K562 (cell line): ENCODE measurements at places on chromosomes 4 and X.

DNA sequence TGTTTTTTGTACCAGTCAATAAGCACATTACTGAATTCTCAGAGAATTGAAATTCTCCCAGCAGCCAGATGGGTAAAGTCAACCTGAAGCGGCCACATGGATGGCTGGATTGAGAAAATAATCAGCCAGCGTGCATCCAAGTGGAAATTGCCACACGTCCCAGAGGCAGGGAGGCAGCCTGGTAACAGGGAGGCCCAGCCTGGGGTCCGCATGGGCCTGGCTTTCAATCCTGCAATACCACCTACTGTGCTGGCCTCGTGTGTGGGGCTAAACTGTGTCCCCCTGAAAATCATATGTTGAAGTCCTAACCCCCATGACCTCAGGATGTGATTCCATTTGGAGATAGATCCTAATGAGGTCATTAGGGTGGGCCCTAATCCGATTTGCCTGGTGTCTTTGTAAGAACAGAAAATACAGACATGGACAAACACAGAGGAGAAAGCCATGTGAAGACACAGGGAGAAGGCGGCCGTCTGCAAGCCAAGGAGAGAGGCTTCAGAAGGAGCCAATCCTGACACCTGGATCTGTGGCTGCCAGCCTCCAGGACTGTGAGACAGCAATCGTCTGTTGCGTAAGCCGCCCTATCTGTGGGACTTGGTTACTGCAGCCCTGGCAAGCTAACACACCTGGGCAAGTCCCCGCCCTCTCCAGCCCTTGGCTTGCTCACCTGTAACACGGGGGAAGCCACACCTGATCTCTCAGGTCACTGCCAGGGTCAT lies 90.3 kb downstream of the JAKMIP1 start:
- H3K4me3 ChIP-seq: no peak overlapping the region
- peaks cover 5% of the 10 kb centered on the region for H3K4me1 ChIP-seq
- H3K27me3 ChIP-seq: no peaks in the 10 kb centered on the region
- H3K36me3 ChIP-seq: no peaks in the 10 kb centered on the region
- no peak for DNase-seq

- no peak overlapping the region for H3K27ac ChIP-seq
- H3K27me3 ChIP-seq: no peaks in the 10 kb centered on the region
Measured at GRCh38 chrX:119640731-119641170, 34.5 kb upstream of the NKRF start.

GRCh38 chr4:87057835-87058355 lies 123.1 kb downstream of the AFF1 start:
- no peak overlapping the region for H3K4me3 ChIP-seq
- peaks cover 45% of the 10 kb centered on the region for H3K36me3 ChIP-seq
- no peaks in the 10 kb centered on the region for H3K27me3 ChIP-seq
- no peak overlapping the region for H3K27ac ChIP-seq

DNA sequence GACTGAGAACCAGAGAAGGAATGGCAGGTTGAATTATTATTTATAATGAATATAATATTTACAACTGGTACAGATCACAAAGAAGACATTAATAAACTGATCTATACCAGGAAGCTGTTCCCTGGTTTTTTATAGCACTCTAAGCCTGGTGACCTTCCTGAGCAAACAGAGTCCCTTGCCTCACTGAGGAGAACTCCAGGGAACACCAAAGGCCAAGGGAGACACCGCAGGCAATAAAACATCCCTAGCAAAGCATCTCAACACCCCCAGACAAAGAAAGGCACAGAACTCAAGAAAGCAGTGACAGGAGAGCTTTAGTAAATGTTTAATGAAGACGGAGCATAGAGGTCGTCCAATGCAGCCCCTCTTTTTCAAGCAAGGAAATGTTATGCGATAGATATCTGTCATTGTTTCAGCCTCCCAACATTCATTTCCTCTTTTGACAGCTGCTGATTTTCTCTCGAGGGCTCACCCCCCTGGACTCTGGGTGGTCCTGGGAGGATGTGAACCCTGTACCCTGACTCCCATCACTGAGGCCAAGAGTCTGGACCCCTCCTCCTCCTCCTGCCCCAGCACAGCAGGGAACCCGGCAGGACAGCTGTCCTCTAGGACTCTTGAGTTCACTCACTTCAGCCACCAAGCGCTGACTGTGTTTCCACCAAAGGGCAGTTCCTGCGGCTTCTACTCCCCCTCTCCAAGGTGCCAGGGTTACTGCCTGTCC lies 342.5 kb upstream of the GATB start:
- no peaks in the 10 kb centered on the region for H3K36me3 ChIP-seq
- peaks cover 2% of the 10 kb centered on the region; the same call in 2 of the 3 replicates for H3K27me3 ChIP-seq
- DNase-seq: no peak
- peaks cover 16% of the 10 kb centered on the region; the same call in 2 of the 3 replicates for H3K4me1 ChIP-seq
- no peak overlapping the region for H3K4me3 ChIP-seq

- no peak overlapping the region for H3K4me3 ChIP-seq
- H3K36me3 ChIP-seq: no peaks in the 10 kb centered on the region
- DNase-seq: no peak
- no peak overlapping the region for H3K27ac ChIP-seq
- H3K4me1 ChIP-seq: no peaks in the 10 kb centered on the region
Measured at GRCh38 chr4:89949782-89950387, 55.2 kb downstream of the MMRN1 start.
